ENCODE measurements at places on chromosomes 4 and X.

- H3K36me3 ChIP-seq, result no peaks in the 10 kb centered on the region
- no peak overlapping the region for H3K4me3 ChIP-seq
- no peaks in the 10 kb centered on the region for H3K27me3 ChIP-seq
- H3K27ac ChIP-seq, result no peak overlapping the region
- no peak for DNase-seq
- H3K4me1 ChIP-seq, result no peaks in the 10 kb centered on the region
Measured at GRCh38 chr4:160175064-160175643, 1072.3 kb downstream of the RAPGEF2 start.

- no peak overlapping the region for H3K4me3 ChIP-seq
- peak; percentile 33 for DNase-seq
- no peaks in the 10 kb centered on the region for H3K36me3 ChIP-seq
- no peaks in the 10 kb centered on the region for H3K4me1 ChIP-seq
- no peak overlapping the region for H3K27ac ChIP-seq
- H3K27me3 ChIP-seq, result no peaks in the 10 kb centered on the region
Measured at GRCh38 chr4:64158648-64159326, 250.5 kb downstream of the TECRL start.

DNA sequence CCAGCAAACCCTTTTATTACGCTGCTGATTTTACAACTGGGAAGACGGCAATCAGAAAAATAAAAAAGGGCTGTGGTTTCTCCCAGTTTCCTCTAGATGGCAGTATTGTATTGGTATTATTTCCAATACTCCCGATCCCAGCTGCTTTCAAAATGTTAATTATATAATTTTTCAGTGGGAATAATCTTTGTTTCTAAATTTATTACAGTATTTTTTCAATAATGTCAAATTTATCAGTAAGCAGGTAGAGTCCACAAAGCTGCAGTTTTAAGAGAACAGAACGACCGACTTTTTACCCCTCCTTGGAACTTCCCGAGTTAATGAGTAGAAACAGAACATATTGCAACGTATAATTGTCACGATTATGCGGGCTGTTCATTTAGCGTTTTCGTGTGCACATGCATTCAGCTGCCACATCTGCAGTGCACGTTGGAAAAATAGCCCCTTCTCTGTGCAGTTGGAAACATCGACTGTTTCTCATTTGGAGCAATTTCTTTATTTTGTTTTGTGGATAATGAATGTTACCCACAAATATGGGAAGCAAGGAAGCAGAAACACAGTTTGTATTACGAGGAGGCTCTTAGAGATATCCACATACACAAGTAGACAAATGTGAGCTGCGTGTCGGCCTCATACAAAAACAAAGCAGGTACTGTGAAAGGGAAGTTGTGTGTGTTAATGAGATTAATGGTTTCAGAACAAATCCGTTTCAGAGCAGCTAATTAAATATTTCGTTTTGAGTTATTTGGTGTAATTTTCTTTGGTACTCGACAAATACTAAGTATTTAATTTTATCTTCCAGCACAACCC, 188.0 kb downstream of the STIM2 start:
- H3K4me1 ChIP-seq, result no peaks in the 10 kb centered on the region
- no peaks in the 10 kb centered on the region for H3K36me3 ChIP-seq
- H3K27me3 ChIP-seq, result no peaks in the 10 kb centered on the region

GRCh38 chr4:19736968-19737756, 514.5 kb upstream of the SLIT2 start:
- no peak overlapping the region for H3K4me3 ChIP-seq
- no peaks in the 10 kb centered on the region for H3K36me3 ChIP-seq
- no peaks in the 10 kb centered on the region for H3K27me3 ChIP-seq
- H3K27ac ChIP-seq, result no peak overlapping the region

DNA sequence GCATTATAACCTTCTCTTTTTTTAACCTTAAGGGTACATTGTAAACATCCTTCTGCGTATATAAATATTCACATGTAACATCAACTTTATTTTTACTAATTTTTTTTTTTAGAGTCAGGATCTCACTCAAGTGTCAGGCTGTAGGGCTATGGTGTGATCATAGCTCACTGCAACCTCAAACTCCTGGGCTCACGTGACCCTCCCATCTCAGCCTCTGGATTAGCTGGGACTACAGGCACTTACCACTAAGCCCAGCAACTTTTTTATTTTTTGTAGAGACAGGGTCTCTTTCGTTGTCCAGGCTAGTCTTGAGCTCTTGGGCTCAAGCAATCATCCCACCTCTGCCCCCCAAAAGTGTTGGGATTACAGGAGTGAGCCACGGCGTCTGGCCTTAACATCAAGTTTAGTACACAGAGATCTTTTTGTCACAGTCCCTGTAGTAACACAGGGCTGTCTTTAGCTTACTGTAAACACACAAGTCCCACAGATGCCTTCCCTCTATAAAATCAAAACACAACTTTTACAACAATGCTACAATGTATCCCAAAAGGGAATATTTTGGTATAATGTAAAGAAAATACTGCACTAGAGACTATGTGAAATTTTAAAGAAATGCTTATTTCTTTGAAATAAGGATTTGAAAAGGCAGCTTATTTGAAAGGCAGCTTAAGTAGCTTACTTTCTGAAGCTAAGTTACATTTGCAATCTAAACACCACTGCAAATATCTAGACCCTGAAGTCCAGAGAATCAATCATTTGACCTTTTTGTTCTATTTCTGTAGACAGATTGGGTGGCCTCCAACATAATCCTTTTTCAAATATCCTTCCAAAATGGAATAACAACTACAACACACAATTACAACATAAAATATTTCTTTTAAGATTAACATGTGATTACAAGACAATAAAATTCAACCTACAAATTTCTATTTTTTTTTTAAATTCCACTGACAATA, 116.0 kb downstream of the APBB2 start:
- DNase-seq, result no peak
- H3K4me1 ChIP-seq, result peaks cover 12% of the 10 kb centered on the region
- H3K36me3 ChIP-seq, result no peaks in the 10 kb centered on the region

GRCh38 chr4:167150587-167150986, 83.7 kb downstream of the SPOCK3 start:
- no peaks in the 10 kb centered on the region for H3K36me3 ChIP-seq
- no peak overlapping the region for H3K27ac ChIP-seq
- no peak for DNase-seq
